ENCODE measurements at places on chromosomes 2 and 18.

DNA sequence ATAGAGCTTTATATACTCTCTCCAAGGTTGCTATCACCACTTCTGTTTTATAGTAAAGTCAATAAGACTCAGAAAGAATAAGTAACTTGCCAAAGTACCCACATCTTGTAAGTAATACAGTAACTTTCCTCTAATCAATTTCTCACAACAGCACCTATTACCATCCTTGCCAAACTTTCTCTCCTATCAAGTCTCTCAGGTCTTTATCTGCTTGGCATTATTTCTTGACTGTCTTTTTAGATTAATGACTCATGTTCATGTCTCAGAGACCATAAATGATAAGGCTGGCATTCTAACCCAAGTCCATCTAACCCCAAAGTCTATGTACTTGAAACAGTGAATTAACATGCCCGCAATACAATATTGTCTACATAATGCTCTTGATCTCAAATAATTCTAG is 618.0 kb upstream of the ZEB2 start:
- DNase-seq: no peak

DNA sequence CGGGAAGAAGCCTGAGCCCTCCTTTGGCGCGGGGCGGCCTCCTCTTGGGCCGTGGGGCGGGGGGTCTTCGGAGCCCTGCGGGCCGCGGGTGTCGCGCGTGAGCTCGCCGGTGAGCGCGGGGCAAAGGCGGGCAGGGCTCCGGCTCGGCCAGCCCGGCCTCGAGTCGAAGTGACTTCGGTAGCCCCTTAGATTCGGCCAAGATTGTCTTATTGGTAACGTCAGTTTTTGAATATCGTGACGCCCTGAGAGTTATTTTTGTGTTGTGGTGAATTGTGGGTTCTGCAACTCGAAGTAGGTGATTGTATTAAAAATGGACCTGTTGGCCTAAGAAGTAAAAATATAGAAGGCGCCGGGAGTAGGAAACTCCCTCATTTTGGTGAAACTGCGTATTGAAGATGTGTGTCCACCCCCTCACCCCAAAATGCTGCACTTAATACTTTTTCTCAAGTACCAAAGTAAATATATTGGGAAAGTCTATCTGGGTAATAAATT is 669 bp downstream of the MARCHF7 start:
- no peak for DNase-seq

GRCh38 chr18:26864658-26865057 is 849 bp downstream of the AQP4 start:
- DNase-seq: no peak

DNA sequence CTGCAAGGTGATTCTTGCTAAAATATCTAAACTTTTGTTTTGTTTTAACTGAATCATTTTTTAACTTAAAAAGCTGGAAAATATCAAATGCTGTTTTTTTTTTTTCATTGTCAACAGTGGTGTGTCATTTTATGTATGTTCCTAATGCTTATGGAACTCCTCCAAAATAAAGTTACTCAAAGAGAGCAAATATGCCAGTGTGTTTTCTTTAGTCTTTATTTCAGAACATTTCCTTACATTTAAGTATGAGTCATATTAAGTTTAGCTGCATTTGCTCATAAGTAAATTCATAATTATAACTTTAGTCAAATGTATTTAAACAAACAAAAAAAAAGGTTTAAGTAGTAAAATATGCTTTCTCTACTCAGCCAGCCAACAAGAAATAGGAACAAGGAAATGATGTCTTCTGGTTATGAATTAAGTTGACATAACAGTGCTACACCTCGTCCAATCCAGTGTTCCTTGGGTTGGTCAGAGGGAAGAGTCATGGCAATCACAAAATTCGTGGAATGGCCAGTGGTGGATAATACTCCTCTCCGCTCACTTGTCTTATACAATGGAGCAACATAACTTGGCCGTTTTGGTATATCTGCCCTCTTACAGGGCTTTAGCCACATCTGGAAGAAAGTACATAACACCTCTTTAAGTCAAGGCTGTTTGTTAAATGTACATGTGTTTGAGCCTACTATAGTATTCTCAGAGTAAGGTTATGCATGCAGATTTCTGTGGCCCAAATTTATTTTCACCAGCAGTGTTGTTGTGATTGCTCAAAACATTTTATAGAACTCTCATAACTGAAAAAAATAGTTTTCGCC is 80.7 kb downstream of the SLC39A10 start:
- no peak for DNase-seq

DNA sequence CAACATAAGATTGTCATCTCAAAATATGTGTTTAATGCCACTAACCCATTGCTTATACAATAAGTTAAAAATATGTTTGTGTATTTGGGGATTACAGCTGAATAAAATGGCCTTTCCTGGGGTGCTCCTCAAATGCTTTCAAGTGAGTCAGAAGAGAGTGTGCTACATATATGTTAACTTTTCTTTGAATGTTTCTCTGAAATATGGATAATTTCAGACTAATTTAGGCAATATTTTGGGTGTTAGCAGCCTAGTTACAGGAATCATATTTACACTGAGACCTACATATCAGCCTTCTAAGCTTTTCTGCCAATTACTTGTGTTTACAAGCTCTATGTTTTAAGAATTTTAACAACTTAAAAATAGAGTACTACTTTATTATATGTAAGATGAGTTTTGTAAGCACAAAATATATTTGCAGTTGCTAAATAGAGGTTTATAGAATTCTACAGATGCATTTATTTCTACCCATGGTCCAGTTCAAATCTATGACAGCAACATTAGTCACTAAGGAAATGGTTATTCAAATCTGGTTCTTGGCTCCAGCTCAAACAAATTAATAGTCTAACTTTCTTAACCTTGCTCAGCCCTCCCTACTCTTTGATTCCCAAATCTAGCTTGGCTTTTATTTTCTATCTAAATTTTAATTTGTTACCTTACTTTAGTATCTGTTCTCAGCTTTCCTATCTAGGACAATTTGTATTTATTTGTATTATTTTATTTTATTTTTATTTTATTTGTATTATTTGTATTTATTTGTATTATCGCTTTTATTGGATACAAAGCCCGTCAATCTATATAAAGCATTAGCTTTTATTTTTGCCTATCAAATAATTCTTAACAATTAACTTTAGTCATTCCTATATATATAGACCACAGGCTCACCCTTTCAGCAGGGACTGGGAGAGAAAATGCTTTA is 48.9 kb downstream of the FSIP2 start:
- no peak for DNase-seq

DNA sequence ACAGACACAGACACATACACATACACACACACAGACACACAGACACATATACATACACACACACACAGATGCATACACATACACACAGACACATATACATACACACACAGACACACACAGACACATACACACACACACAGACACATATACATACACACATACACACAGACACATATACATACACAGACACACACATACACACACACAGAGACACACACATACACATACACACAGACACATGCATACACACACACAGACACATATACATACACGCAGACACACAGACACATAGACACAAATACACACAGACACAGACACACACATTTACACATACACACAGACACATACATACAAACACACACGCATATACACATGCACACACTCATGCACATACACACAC is 81.5 kb upstream of the ARL4C start:
- no peak for DNase-seq

DNA sequence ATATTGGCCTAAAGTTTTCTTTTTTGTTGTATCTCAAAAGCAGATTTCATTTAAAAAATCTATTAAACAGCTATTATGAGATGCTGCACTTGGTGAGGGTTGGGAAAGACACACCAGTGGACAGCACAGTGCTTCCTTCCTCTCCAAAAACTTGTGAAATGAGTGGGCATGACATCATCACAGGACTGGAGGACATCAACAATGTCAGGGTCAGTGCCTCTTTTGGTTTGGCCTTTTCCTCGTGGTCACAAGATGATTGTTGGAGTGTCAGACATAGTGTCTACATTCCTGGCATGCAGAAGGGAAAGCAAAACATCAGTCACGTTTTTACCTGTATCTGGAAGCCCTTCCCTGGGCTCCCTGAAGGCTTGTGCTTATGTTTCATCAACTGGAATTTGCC is 49.6 kb downstream of the IL1R2 start:
- DNase-seq: no peak

- DNase-seq: no peak
Observed at GRCh38 chr2:150190546-150190945, 296.9 kb downstream of the RND3 start.

- no peak for DNase-seq
Observed at GRCh38 chr2:150480971-150481830, 6.3 kb downstream of the RND3 start.

DNA sequence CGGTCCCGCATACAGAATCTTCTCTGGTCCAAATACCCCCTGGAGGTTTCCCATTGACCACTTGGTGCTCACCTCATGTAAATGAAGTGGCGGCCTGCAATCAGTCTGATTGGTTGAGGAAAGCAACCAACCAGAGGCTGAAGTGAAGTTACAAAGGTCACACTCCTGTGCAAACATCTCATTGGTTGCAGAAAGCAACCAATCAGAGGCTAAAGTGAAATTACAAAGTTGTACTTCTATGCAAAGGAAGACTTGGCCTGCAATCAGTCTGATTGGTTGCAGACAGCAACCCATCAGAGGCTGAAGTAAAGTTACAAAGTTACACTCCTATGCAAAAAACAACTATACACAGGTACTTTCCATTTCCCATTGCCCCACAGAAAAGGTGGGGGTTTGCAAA is 2.5 kb upstream of the SP100 start:
- no peak for DNase-seq

- DNase-seq: no peak
Observed at GRCh38 chr2:232900811-232901735, 31.0 kb downstream of the SNORC start.

- DNase-seq: no peak
Observed at GRCh38 chr18:32042337-32042736, 23.7 kb downstream of the RNF125 start.

GRCh38 chr18:10659000-10659399 is 133.2 kb downstream of the NAPG start:
- DNase-seq: no peak

- no peak for DNase-seq
Observed at GRCh38 chr2:201257956-201258665, 2.2 kb upstream of the CASP8 start.

DNA sequence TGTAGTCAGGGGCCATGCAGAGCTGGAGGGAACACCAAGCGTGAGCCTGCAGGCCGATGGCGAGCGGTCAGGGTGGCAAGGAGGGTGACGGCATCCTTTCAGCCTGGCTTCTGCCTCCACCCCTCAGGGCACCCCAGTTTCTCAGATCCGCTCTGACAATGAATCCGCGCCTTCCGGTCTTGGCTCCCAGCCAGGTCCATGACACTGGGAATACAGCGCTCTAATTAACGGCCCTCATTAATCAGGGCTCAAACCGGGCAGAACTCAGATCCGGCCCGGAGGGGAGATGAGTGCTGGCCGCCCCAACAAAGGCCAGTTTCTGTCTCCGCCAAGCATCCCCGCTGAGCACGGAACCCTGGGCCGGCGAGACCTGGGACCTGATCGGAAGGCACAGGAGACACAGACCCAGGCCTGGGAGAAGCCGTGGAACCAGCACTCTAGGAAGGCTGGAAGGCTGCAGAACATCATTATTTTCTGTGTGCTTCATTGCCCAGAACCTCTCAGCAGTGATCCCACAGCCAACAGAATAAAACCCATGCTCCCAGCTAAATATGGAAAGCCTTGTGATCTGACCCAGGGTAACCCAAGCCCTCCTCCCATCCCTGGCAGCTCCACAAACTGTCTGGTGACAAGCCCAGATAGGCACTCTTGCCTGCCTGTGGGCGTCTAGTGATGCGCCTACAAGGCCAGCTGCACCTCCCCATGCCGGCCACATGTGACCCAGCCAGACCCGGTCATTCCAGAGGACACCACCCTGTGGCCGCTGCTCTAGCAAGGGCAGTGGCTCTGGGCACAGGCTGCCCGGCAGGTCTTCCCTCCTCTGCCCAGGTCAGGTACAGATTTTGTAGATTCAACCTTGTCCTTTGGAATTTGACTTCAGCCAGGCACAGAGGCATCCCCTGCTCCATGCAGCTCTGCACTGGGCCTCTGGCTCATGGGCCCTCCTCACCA is 438.7 kb upstream of the MYT1L start:
- peak; percentile 31 for DNase-seq

GRCh38 chr18:51753365-51754057 is 556.0 kb upstream of the MEX3C start:
- DNase-seq: no peak

DNA sequence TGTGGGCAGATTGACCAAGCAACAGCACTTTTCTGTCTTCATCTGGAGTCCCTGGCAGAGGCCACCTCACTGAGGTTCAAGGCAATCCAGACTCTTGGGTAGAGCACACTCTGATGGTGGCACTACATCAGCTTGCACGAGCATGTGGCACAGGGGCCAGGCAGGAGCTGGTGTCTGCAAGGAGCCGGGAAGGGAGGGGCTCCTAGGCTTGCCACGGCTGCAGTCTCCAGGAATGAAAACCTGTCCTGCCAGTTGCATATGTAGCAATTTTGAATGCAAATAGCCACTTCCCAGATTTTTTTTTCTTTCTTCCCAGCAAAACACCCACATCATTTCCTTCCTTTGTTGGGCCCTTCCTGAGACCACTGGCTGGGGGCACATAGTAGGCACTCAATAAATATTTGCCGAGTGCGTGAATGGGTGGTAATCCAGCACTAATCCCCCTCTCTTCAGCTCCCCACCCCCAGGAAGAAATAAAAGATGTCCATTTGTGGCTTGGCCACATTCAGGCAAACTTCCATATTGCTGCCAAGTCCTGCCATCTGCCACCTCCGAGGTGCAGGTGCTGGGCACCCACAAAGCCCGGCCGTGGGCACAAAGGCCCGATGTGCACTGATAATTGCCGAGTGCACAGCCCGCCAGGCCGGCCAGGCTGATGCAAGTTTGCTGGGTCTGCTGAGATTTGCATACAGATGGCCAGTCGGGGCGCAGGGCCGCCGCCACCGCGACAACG is 72.4 kb downstream of the MYCN start:
- no peak for DNase-seq

GRCh38 chr2:238336793-238337444 is 16.6 kb downstream of the TRAF3IP1 start:
- DNase-seq: no peak

- DNase-seq: no peak
Observed at GRCh38 chr2:159090514-159091201, 122.2 kb downstream of the TANC1 start.

- DNase-seq: peak; percentile 75
Observed at GRCh38 chr18:26863122-26863879, 2.2 kb downstream of the AQP4 start.

- DNase-seq: no peak
Observed at GRCh38 chr18:73407506-73407905, 539.7 kb upstream of the NETO1 start.

GRCh38 chr2:169002161-169002738 is 28.9 kb downstream of the ABCB11 start:
- DNase-seq: no peak

GRCh38 chr2:6645004-6645403 is 220.7 kb downstream of the CMPK2 start:
- no peak for DNase-seq

Data from hippocampal formation (tissue), 2 donors.